ENCODE measurements at places on chromosomes 12 and 14.
A peak's percentile ranks its signal among the peaks of the same experiment; 100 is the strongest.

DNA sequence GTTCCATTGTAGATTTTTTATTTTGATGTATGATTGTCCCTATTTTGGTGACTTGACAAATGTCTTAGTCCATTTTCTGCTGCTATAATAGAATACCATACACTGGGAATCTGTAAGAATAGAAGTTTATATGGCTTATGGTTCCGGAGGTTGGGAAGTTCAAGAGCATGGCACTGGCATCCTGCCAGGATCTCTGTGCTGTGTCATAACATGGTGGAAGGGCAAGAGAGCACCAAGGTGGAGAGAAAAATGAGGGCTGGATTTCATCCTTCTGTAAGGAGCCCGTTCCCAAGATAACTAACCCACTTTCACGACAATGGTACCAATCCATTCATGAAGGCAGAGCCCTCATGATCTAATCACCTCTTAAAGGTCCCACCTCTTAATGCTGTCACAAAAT is 176.7 kb downstream of the TMEM132D start:
- no peak for DNase-seq

GRCh38 chr12:81253360-81253759 is 175.5 kb downstream of the ACSS3 start:
- no peak for DNase-seq

DNA sequence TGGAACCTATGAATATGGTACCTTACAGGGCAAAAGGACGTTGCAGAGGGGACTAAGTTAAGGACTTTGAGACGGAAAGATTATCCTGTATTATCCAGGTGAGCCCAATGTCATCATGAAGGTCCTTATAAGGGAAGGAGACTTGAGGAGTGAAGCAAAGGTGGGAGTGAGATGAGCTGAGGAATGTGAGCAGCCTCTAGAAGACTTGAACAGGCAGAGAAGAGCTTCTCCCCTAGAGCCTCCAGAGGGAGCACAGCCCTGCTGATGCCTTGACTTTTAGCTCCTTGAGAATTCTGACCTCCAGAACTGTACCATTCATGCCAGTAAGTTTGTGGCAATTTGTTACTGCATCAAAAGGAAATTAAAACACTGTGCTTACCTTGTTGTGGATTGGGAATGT is 41.8 kb upstream of the DCD start:
- DNase-seq: no peak

- DNase-seq: no peak
Measured at GRCh38 chr14:34931206-34931605, 51.6 kb upstream of the SRP54 start.

- no peak for DNase-seq
Measured at GRCh38 chr12:27772328-27773049, 7.5 kb upstream of the KLHL42 start.

DNA sequence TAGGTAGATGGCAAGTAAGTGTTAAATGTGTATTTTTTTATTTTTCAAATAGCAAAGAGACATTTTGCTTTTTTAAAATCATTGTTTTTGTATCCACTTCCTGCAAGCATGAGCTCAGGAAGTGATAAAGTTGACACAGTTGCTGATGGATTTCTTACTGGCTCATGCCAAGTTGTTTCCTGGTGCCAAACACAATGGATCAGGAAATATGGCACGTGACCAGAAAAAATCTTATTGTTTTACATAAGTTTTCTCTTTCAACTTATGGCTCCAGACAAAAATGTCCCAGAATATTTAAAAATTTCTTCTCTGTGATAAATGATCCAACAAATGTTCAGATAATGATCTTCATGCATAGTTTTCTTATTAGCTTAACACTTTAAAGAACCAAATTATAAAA is 1279.1 kb upstream of the FLRT2 start:
- DNase-seq: no peak

DNA sequence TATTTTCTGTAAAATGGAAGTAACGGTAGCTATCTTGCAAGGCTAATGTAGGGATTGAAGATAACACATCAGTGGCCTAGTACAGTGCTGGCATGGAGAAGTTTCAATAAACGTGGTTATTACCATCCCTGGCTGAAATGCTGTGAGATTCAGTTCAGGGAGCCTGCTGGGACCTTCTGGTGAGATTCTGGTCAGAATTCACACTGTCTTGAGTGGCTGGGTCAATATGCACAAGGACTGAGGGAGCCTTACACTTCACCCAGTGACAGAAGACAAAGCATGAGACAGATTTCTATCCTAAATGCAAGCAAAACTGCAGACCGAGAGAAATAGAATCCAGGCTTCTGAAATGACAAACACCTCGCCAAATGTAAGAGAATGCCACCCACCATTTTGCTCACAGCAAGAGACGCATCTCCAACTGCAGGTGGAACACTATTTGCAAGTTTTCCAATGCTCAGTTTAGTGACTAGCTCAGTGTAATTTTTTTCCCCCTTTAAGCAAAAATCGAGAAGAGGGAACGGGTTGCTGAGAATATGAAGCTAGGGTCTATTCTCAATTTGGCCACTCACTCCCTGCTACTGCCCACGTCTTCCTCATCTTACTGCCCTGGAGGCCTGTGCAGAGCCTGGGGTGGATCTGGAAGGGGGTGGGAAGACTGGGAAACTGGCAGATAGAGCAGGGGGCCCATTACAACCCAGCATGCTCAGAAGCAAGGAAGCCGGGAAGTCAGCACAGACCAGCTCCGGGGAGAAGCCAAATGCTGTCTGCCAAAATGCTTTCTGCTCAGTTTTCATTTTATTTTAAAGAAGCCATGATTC is 201.3 kb downstream of the TTC7B start:
- DNase-seq: no peak

DNA sequence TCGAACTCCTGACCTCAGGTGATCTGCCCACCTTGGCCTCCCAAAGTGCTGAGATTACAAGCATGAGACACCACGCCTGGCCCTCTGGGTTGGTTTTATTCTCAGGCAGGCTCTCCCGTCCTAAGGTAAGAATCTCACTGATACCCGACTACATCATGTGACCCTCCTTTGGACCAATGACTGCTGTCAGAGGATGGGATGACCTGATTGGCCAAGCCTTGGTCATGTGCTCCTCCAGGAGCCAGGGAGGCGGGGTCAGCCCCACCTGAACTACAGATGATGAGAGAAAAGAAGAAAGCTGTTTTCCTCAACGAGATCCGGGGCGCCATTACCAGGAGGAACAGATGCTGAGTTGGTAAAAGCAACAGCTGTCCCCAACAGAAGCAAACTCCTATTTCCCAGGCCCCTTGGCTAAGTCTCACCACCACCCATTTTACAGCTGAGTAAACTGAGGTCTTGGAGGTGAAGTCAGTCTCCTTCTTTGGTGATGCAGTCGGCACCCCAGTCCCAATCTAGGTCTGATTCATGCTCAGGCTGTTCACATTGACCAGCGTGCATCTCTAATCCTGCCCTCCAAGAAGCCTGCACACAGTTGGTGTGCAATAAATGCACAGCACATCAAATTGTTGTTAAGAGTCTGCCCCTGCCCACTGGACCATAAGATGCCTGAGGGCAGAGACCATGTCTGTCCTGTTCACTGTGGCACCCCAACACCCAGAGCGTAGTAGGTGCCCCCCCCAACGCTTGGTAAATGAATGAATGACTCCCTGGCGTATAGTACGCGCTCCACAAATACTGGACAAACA is 118.8 kb downstream of the SCARB1 start:
- DNase-seq: no peak

DNA sequence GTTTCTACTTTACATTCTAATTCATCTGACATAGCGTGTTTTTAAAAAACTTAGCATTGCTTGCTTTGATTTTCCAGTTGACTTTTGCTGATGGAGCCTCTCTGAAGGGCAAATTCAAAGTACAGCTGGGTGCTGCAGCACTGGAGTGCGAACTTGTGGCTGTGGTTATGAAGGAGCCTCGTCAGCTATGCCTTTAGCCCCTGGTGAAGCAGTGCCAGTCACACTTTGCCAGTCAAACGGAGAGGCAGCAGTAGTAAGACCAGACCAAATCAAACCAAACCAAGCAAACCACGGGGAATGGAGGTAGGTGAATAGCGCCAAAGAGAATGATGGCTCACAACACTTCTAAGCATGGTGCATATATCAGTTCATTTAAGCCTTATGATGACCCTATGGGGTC is 15.1 kb upstream of the SLC38A2 start:
- no peak for DNase-seq

DNA sequence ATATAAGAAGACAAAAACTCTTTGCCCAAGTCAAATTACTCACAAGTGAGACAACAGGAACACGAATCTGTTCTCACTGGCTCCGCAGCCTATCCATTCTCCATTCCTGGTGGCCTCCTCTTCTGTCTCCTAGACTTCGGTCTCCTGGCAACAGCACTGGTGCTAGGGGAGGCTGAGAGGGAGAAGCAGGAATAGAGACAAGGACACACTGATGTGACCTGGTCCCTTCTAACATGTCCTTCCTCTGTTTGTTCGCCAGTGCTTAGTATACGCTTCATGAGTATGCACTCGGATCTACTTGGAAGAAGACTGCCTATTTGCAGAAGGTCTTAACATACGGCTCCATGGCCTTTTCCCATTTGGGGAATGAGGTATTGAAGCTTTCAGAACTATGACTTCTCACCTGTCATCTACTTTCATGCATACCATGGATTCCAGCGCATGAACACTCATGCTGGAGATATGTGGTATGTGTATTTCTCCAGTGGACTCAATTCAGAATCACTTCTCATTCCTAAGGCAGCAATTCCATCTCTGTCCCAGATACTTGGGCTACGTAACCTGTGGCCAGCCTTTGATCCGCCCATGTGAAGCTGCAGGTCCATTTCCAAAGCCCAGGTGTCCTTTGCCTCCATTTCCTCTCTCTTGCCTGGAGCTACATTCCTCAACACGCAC is 33.9 kb downstream of the BHLHE41 start:
- no peak for DNase-seq

GRCh38 chr14:78644824-78645559 is 474.8 kb downstream of the NRXN3 start:
- no peak for DNase-seq

DNA sequence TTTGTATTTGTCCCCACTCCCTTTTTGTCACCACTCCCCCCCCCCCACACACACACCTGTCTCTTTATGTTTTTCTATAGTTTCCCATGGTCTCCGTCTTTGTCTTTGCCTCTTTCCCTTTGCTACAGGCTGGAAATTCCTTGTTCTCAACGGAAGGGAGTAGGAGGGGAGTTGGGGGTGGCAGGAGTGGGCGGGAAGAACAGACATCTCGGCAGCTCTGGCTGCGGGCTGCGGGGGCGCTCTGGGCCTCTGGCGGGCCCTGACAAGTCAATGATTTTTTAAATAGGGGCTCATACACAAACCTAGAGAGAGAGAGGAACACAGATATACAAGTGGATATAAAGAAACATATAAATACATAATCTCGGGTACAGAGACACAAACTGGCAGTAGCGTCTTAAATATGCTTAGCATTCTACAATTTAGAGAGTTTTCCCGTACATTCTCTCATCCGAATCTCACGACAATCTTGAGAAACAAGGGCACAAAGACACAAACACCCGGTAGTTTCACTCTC is 2.4 kb upstream of the NAB2 start:
- DNase-seq: peak; percentile 64

- DNase-seq: no peak
Measured at GRCh38 chr12:46752396-46752795, 73.4 kb downstream of the SLC38A4 start.

DNA sequence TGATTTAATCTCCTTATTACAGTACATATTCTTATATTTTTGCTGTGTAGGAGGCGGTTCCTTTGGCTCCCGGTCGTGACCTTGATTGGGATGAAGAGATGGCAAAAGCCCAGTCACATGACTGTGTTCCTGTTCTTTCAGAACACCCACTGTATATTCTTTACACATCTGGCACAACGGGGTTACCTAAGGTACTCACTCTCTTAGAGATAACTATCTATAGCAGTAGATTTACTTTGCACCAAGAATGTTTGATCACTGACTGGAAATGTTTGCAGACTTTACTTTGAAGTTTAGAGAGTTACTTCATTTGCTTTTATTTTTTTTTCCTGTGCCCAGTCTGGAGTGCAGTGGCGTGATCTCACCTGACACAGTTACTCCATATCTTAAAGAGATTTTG is 65.2 kb downstream of the ACSS3 start:
- DNase-seq: no peak

DNA sequence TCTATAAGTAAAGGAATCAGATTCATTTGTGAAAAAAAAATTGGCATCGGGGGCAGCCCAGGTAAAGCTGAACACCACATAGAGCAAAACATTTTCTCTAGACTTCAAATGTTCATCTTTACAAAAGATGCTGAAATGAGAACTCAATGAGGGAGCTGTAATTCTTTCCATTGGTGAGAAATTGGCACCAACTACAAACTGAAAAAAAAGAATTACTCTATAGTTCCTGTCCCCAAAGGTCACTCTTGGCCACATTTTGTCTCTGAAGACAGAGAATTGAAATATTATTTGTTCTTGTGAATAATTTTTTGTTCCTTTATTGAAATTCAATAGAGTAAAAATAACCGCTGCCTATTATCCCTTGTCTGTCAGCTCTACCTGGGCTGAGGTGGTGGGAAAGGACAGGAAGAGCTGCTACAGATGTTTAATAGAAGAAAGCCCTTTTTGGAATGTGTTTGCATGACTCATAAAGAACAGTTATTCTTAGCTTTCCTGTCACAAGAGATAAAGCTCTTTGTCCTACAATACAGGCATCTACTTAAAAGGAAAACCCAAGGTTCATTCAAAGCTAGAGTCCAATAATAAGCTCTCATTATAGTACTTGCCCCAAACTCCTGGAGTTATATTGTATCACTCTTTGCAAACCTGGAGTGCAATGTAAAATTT is 380.1 kb upstream of the KITLG start:
- no peak for DNase-seq

DNA sequence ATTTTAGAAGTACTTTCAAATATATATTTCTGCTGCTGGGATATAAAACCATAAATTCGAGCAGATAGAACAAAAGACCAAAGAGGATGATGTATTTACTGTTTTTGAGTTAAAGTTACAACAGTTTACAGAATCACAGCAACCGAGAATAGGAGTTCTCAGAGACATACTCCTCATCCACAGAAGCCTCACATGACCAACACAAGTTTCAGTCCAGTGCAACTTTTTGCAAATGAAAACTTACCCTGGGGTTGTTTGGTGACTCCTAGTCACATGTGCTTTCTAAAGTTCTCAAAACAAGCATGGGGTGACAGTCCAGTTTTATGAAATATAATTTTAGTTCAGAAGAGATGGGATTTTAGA is 117.1 kb downstream of the PRKCH start:
- no peak for DNase-seq

- no peak for DNase-seq
Measured at GRCh38 chr14:41666301-41666700, 59.6 kb downstream of the LRFN5 start.

GRCh38 chr14:76719666-76720065 is 41.6 kb upstream of the VASH1 start:
- no peak for DNase-seq

DNA sequence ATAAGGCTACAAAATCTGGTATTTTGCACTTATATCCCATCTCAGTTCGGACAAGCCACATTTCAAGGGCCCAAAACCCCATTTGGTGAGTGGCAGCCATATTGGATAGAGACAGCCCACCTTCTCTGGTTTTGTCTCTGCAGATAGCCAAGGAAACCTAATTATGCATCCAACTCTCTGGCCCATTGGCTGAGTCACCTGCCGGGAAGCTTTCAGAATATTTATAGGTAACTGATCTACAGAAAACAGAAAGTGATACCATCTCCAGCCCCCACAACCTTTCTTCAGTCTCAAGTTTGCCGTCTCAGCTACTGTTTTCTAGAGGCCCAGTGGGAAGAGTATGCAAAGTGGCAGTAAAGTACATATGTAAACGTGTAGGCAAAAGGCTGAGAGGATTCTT is 33.7 kb upstream of the PPP1CC start:
- DNase-seq: no peak

GRCh38 chr12:56358836-56359532 is 923 bp downstream of the STAT2 start:
- no peak for DNase-seq
